ENCODE measurements at places on chromosomes 7 and 10.

DNA sequence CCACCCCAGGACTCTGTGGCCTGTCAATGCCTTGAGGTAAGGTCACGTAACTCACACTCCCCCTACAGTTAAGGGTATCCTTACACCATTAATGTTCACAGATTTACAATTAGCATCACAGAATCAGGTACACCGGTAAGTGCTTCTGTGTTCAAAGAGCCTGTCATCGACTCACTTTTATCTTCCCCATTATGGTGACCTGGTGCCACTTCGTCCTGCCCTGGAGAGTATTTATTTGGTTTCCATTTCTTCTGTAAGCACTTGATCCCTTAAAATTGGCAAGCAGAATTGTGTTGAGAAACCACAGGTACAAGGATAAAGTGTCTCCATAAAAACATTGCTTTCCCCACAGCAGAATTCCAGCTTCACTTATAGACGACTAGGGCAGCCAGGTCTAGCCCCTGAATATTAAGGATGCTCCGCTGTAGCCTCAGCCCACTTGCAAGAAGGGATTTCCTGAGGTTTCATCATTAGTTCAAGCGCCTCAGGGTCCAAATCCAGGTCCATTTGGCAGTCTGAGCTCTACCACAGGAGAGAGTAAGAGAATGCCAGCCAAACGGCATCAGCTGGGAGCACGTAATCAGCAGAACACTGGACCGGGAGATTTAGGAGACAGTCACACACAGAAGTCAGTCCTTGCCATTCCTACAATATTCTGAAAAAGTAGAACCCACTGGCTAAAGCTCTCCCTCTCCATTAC, 10.1 kb downstream of the ATXN7L1 start:
- DNase-seq, result no peak

DNA sequence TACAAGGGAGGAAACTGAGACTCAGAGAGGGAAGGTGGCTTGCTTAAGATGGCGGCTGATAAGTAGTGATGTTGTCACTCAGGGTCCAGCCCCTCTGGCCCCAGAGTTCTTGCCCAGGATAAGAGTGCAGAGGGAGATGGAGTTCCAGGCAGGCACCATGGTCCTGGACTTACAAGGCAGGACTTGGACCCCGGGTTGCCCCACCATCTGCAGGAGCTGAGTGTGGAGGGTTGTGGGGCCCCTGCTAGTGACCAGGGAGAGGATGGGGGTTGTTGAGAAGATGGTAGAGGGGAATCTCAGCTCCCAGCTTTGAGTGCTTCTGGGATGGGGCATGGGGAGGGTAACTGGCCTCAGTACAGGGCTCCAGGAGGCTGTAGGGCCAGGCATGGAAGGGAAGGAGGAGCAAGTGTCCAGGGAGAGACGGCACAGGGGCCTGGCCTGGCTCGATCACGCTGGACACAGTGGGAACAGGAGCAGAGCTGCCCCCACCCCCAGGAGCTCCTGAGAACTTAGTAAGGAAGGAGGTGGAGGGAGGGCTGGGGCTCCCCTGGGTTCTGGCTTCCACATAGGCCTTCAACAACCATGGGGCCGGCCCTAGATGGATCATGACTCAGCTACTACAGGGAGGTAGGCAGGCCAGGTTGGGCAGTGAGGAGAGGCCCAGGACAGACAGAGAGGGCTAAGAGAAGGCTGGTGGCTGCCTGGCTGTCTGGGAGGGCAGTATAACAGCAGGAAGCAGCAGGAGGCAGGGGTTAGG, 28.2 kb downstream of the PPIF start:
- DNase-seq, result peak; percentile 59

- no peak for DNase-seq
Observed at GRCh38 chr7:14521183-14521582, 381.4 kb downstream of the DGKB start.

- no peak for DNase-seq
Observed at GRCh38 chr10:1147810-1148209, 91.6 kb downstream of the WDR37 start.

GRCh38 chr7:101739775-101740398, 77.5 kb upstream of the CUX1 start:
- no peak for DNase-seq

DNA sequence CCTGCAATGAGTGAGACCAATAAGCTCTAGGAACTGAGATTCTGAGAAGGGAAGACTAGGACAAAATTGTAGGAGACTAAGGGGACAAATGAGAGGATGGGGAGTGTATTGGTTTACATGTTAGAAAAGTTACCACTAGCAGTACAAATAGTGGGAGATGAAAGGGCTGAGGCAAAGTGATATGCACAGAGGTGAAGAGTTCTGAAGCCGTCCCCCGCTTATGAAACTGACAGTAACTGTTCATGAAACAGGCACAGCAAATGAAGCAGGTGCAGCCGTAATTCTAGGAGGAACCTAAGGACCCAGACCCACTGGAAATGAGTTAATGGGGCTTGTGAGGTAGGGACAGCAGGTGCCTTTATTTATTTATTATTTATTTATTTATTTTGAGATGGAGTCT, 211.3 kb downstream of the PRKG1 start:
- no peak for DNase-seq

DNA sequence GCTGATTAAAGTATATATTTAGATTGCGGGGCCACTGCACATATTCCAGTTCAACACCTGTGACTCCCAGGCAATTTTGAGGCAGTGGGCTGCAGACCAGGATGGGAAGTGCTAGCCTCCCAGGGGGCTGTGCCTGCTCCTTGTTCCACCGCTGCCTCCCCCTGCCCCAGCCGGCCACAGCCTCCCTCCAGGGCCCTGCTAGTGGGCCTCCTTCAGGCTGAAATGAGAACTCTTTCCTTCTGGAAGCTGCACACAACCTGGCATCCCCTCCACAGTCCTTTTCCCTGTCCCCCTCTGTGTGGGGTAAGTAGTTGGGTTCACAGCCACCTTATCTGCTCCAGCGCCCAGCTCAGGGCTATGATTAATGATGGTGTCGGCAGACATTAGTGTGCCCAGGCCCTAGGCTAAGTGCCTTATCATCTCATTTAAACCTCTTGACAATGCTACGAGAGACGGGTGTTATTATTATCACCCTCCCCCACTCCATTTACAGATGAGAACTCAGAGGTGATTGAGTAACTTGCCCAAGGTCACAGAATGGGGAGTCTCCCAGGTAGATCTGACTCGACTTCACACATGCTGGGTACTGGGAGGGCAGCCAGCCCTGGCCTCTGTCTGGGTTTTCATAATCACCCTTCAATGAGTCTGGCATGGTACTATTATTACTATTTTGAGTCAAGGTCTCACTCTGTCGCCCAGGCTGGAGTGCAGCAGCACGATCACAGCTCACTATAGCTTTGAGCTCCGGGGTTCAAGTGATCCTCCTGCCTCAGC, 10.8 kb upstream of the SFRP5 start:
- DNase-seq, result no peak

GRCh38 chr7:119562839-119563238, 710.1 kb upstream of the KCND2 start:
- no peak for DNase-seq

DNA sequence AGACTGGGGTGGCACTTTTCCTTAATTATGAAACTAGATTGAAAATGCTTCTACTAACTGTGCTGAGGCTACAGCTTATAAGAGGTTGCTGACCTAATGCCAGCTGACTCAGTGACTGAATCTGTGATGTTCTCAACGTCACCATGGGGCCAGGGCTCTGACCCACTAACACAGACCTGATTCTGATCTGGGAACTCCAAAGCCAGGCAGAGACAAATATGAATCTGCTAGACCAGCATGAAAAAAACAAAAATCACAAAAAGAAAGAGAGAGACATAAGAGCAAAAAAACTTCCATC, 16.1 kb downstream of the USP6NL start:
- DNase-seq, result no peak

- DNase-seq, result peak; percentile 62
Observed at GRCh38 chr10:129101232-129101980, 365.6 kb upstream of the MGMT start.

- DNase-seq, result no peak
Observed at GRCh38 chr7:17952387-17952786, 12.1 kb upstream of the SNX13 start.
